ENCODE measurements at places on chromosomes 6 and 20.

DNA sequence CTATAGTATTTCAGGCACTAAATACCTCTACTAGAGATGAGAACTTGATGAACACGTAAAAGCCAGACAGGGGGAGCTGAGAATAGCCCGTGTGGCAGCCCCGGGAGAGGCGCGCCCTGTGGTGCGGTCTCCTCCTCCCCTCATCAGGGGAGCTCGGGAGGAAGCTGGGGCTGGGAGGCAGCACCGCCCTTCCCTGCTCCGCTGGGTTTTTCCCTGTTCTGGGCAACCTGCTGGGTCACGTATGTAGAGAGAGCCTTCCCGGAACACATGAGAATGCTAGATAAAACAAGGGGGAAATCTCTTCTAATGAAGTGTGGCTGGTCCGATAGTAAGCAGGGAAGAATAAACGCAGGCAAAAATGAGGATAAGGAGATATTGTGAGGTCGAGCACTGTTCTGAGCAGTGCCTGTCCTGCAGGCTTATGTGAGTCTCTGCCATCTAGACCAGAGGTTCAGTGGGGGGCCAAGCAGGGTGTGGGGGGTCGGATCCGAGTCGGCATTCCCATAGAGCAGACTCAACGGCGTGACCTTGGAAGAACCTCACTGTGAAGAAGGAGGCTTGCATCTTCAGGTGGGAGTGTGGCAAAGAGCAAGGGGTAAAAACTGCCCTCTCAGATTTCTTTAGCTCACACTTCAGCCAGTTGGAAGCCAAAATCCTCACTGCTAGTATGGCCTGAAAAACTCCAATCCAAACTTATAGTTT, 13.4 kb upstream of the RPS6KA2 start:
- no peak for DNase-seq

DNA sequence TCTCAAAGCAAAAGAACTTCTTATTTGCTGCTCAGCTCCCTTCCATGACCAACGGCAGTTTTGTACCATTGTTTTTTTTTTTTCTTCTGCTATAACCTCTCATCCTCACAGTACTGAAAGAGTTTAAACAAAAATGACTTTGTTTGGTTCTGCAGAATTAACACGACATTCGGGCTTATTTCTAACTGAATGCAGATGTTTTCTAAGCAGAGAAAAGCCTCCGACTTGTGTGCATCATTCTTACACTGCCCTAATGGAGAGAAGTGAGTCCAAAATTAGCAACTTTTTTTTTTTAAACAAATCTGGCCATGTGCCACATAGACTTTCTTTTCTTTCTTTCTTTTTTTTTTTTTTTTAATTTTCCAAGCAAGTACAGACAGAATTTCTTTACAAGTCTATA, 382.7 kb downstream of the HDGFL1 start:
- DNase-seq = no peak

DNA sequence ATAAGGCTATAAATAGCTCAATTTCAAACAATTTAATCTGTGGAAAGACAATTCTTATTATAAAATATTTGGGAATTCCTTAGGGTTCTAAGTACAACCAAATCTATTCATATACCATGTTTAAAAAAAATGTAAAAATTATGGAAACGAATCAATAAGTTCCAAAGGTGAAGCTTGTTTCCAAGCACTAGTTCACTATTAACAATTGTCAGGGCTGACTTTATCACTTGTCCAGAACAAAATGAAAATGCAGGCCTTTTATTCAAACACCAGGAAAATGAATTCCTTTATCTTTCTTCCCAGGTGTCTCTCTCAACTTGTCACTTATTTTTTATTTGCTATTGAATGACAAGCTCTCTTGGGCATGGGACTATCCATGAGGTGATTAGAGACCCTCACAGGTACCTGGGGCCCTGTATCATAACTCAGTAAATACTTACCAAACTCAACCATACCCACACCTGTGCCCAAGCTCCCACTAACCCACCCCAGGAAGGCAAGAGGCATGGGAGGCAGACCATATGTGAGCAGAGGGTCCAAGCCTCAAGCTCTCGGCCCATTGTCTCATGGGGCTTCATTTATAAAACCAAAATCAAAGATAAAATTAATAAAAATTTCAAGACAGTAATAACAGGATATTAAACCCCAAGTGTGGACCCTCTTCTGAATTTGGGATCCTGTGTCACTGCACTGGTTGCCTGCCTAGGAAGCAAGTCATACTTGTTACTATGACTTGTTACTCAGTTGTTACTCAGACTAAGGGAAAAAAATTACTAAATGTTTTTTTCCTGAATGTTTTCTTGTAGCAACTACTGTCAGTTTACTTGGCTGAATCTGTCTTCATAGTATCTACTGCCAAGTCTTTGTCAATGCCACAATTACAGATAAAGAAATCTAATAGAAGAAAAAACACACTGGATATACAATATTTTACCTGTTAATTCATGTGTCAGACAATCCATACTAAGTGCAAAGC, 54.7 kb downstream of the PTPRK start:
- DNase-seq = no peak

DNA sequence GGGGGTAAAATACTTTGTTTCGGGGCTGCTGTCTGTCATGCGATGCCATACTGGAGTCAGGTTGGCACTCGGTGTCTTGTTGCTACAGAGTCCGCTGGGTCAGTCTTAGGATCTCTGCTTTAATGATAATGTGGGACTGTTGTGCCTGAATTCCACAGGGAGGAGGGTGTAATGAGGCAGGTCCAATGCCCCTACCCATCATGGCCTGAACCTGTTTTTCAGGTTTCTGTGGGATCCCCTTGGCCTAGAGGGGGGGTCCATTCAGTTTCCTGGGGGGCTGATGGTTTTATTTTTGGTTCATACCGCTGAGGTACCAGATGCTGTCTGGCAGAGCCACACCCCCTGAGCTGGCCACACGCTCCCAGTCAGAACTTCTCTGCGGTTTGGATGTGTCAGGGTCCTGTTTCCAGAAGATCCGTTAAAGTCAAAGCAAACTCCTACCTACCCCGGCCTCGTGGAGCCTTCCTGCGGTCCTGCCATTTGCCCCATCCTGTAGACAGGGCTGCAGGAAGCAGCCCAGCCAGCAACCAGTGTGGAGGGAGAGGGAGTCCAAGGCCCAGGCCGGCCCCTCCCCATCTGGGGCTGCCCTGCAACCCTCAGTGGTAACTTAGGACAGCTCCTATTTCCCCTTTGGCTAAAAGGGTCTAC, 69.7 kb downstream of the TCP11 start:
- DNase-seq = no peak

DNA sequence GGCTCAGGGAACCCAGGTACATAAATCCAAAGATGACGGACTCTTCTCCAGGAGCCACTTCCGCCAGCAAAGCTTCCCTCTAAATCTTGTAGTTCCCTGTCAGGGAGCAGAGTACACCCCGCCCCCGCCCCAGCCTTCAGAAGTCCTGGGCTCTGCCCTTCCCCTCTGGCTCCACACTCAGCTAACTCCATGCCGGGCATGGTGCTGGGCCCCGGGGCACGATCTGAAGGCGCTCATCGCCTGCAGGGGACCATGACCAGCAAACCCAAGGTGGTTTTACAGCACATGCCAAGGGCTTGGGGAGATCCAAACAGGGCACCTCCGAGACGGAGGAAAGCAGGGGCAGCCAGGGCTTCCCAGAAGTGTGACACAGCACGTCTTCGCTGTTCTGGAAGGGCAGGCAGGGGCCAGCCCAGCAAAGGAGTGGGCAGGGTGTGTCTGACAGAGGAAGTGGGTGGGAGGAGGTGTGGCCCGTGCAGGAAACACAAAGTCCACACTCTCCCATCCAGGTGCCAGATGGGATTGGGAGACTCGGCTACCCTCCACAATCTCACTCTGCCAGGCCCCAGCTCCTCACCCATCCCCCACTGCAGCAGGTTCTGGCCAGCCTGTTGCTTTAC, 41.6 kb upstream of the SLC22A2 start:
- no peak for DNase-seq

GRCh38 chr6:110482774-110483400, 6.5 kb upstream of the SLC22A16 start:
- no peak for DNase-seq

GRCh38 chr20:18750735-18751134, 62.8 kb upstream of the SCP2D1 start:
- no peak for DNase-seq

DNA sequence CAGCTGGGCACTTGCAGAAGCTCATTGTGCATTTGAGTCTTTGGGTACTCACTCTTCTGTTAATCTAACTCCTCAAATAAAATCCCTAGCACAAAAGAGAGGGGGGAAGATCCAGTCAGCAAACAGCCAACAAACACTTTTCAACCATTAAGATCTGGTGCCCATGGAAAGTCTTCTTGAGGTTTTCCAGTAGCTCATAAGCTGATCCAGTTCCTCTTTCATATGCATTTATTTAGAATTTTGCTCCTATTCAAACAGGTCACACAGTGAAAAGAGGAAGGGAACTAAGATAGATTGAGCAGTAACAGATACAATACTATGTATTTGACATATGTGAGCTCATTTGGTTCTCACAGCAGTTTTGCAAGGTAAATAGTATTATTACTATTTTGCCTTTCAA, 38.6 kb downstream of the HLA-DPB1 start:
- no peak for DNase-seq

DNA sequence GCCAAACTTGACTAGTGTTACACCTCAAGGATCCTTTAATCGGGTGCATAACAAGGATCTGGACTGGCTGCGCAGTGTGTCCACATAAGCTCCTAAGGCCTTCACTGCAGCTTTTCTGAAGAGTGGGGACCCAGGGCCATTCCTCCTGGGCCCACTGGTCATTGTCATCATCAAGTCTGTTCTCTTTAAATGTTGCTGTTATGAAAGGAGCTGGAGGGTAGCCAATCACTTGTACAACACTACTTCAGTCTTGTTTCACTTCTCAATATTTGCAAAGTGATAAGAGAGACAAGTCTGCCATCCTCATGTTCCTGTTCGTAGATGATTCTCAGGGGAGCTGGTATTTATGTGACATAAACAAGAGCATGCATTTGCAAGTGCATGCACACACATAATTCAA, 149.8 kb downstream of the SYNDIG1 start:
- DNase-seq = no peak

- DNase-seq = peak; percentile 16
These were observed 116.0 kb downstream of the TRIM27 start for GRCh38 chr6:28807682-28808280.

GRCh38 chr6:36724514-36725390, 27.1 kb downstream of the RAB44 start:
- no peak for DNase-seq

GRCh38 chr6:93471281-93471680, 51.9 kb upstream of the EPHA7 start:
- no peak for DNase-seq

- DNase-seq = no peak
These were observed 134.1 kb downstream of the CCDC170 start for GRCh38 chr6:151627689-151628444.

DNA sequence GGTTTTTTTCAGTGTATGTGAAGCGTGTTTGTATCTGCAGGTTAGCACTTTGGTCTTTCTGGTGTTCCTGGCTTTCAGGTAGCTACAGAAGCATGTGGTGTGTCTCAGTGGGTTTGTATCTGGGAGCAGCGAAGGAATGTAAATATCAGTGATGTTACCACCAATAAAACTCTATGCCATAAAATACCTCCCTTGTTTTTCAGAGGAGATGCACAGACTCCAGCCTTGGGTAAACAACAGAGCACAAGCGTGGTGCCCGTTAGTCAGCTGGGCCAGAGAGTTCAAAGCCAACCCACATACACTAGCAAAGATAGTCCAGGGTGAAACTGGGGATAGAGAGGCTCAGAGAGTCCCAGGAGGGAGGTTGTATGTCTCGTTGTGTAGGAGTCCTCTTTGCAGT, 393.8 kb downstream of the SMOC2 start:
- DNase-seq = no peak

GRCh38 chr6:131982740-131983259, 31.6 kb upstream of the CCN2 start:
- DNase-seq = no peak
